DMS53 (cell line): ENCODE measurements at places on chromosomes 16 and 17.

DNA sequence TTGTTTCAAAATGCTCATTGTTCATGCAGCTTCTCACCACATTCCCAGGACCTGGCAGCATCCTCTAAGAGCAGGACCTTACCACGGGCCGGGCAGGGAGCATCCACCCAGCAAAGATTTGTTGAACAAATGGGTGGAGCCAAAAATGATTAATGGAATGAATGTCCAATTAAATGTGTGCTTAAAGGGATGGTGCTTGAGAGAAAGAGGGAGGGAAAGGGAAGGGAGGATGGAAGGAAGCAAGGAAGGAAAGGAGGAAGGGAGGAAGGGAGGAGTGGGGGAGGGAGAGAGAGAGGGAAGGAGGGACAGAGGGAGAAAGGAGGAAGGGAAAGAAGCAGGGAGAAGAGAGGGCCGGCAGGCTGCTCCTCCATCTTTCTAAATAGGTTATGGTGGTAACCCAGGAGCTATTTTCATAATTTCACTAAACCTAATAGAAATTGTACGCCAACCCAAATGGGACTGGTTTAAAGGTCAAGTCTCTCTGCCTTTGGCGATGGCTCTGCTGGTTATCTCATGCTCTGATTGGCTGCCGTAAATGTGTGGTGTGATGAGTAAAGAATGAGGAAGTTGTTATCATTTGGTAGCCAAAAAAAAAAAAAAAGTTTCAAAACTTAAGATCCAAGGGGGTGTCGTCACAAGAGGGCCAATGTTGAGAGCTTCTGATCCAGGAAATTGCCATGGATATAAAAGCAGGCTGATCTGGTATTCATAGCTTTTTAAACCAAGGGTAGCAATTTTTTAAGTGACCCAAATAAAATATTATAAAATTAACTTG is 126.7 kb upstream of the FOXF1 start:
- no peak for DNase-seq

- DNase-seq = peak; percentile 76
Observed at GRCh38 chr16:31487720-31488467, 5.0 kb downstream of the SLC5A2 start.

- no peak for DNase-seq
Observed at GRCh38 chr16:23407436-23408127, 45.4 kb downstream of the COG7 start.

DNA sequence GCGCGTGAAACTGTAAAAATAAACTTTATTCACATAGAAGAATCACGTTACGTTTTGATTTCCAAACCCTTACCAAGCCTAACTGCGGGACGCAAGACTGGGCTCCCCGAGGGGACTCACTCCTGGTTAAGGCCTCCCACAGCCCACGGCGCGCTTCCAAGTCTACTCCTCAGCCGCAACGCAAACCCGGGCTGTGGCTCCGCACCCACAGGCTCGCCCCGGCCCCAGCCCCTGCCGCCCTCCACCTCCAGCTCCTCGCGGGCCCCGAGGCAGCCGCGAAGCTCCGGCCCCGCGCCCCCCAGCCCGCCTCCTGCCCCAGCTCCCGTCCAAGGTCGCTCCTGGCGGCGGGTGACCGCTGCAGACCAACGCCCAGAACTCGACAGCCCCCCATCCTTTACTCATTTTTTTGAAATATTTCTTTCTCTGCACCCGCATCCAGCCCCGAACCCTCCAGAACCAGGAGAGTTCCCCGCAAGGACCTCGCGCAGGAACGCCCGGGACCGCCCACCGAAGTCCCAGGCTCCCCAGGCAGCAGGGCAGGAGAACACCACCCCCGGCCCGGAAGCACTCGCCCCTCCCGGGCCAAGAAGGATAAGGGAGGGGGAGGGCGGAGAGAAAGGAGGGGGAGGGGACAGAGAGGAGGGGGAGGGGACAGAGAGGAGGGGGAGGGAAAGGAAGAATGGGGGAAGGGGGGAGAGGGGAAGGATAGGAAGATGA is 912 bp downstream of the USP22 start:
- peak; percentile 56 for DNase-seq

- DNase-seq = no peak
Observed at GRCh38 chr17:17347234-17347955, 44.2 kb downstream of the NT5M start.

DNA sequence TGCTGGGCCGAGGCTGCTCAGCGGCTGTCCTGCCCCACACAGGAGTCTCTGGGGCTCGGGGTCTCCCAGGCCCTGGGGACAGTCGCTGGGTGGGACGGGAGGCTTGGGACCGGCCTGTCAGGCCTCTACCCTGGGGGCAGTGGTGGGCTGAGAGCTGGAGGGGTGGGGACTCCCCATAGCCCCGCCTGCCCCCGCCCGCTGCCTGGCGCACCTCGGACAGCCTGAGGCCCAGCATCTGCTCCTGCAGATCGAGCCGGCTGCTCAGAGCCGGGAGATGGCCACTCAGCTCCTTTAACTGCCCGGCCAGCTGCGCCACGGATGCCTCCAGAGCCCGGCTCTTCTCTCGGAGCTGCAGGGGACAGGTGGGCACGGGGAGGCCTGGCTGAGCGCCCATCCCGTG is 6.7 kb downstream of the PERCC1 start:
- DNase-seq = peak; percentile 89

GRCh38 chr17:61221597-61222471 is 177.8 kb upstream of the TBX2 start:
- no peak for DNase-seq

- DNase-seq = no peak
Observed at GRCh38 chr17:17228521-17229279, 8.3 kb downstream of the FLCN start.

GRCh38 chr16:80993307-80993706 is 13.4 kb downstream of the CMC2 start:
- no peak for DNase-seq

DNA sequence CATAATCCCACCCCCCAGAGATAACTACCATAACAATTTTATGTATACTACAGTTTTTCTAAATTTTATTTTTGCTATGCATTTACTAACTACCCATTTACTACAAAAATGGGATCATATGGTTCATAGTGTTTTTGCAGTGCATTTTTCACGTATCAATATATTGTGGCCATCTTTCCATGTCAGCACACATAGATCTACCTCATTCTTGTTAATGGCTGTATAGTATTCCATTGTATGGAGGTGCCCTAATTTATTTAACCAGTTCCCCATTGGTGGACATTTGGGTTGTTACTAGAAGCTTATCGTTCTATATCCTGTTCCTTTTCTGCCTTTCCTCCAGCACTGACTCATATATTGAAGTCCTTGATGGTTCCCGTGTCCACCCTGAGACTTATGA is 22.7 kb downstream of the PROCA1 start:
- DNase-seq = no peak

- DNase-seq = no peak
Observed at GRCh38 chr17:18100616-18101015, 7.9 kb upstream of the MYO15A start.

DNA sequence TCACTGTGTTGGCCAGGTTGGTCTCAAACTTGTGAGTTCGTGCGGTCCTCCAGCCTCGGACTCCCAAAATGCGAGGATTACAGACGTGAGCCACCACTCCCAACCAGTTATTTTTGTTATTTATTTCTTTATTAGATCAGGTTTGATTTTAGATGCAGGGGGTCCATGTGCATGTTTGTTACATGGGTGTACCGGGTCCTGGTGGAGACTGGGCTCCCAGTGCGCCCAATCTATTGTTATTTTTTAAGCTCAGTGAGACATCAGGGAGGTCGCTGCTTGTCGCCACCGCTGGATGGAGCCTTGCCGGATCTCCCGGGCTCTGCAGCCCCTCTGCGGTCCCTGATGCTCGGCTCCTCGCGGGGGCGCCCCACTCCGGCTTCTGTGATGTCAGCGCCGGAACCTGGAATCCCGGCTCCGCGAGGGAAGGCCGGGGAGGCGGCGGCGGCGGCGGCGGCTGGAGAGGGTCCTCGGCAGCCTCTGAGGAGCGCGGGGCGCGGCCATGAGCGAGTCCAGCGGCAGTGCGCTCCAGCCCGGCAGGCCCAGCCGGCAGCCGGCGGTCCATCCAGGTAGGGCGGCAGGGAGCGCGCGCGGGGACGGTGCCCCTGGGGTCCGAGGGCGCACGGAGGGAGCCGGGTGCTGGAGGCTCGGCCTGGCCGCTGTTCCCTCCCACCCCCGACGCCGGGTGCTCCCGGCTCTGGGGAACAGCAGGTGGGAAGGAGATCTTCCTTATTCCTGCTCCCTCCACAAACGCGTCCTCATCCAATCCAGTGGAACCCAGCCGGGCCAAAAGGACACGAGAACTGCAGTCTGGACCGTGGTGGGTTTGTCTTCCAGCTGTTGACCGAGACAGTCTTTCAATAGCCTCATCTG is at the start of gene TMC7:
Gene TMC7, plus strand, starts transcription at position 370 of the 870 bp plus-strand sequence. Its CDS starts 130 bp downstream, at position 500.
- DNase-seq = peak; percentile 90

GRCh38 chr16:79758615-79759346 is 158.2 kb upstream of the MAF start:
- peak; percentile 66 for DNase-seq
